Lower leg skin (tissue), 4 donors: ENCODE measurements at places on chromosomes 1 and 21. TPM values are rescaled to one million over a fixed set of nuclear protein-coding genes. Genes with fewer than 3 reads are reported as not detected.

LCE1E gene
- total RNA-seq: 91.9 TPM

DNA sequence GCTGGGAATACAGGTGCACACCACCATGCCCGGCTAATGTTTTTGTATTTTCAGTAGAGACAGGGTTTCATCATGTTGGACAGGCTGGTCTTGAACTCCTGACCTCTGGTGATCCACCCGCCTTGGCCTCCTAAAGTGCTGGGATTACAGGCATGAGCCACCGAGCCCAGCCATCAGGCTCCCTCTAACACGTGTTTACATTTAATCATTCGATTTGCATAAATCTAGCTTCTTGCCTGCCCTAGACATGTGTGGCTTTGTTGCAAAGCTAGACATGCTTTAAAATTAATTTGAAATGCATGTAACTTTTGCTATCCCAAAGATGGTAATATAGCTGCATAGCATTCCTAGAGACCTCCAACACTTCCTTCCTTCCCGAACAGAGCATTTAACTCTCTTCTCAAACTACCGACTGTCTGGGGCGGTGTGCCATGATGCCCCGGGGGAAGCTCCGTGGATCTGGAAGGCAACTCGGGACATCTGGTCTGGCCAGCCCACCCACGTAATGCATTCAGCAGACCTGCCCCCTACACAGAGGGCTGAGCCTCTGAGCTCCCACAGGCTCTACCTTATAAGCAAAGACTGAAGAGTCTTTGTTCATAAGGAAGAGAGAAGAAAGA is 34.6 kb upstream of the NID1 start:
- no peak for DNase-seq

TINAGL1 gene
- 89.2 TPM for total RNA-seq

AMY2B gene
- total RNA-seq: 19.4 TPM

GRCh38 chr1:201251851-201252430 is 31.4 kb upstream of the PKP1 start:
- no peak for DNase-seq
